ENCODE measurements at places on chromosomes 16 and 17. TPM values are rescaled to one million over a fixed set of nuclear protein-coding genes. Genes with fewer than 3 reads are reported as not detected.

GRCh38 chr17:1158879-1159278 is 20.9 kb downstream of the ABR start:
- no peak for DNase-seq

The SP6 gene
- polyA plus RNA-seq, result 2.4 TPM

DNA sequence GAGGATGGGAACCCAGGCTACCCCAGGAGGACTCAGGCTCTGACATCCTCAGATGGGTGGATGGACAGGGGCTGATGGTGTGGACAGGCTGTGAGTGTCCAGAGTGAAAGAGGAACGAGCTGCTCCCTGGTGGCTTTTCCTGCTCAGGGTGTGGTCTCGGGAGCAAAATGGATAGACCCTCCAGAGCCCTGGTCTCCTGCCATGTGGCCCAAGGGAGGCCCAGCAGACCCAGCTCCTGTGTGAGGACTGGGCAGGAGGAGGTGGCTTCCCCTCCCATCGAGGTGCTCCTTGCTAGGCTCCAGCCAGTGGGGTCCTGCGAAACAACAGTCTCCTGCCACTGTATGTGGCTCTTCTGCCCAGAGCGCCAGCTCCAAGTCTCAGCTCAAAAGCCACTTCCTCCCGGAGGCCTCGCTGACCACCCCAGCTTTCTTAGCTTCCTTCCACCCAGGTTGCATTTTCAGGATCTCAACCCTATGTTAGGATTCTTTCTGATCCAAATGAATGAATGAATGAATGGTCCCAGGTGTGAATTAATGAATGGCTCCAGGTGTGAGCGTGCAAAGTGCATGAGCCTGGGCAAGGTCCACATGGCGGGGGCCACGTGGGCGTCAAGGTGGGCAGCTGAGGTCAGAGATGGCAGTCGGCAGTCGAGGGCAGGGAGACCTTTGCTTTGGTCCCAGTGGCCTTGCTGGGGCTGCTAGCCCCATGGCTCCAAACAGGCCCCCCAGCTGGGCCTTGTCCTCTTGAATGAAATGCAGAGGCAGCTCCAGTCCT is 120.3 kb upstream of the CIBAR2 start:
- no peak for DNase-seq

- no peak for DNase-seq
Observed at GRCh38 chr16:53421248-53421647, 13.0 kb upstream of the RBL2 start.

GRCh38 chr17:74123350-74123749 is 80.1 kb upstream of the RPL38 start:
- DNase-seq, result no peak

DNA sequence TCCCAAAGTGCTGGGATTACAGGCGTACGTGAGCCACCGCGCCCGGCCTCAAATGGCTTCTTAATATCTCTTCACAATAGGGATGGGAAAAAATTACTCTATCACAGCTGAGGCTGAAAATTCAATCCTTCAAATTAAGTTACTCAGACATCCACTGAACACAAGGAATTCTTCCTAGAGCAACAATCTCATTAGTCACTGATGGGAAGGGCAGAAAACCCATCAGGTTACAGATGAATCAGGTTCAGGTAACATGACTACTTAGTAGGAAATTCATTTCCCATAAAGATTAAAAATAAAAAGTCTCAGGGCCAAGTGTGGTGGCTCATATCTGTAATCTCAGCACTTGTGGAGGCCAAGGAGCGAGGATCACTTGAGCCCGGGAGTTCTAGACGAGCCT is 42.5 kb upstream of the ABR start:
- DNase-seq, result no peak

- no peak for DNase-seq
Observed at GRCh38 chr17:74521701-74522201, 9.5 kb downstream of the CD300LB start.

The KRTAP4-3 gene
- not detected for polyA plus RNA-seq

DNA sequence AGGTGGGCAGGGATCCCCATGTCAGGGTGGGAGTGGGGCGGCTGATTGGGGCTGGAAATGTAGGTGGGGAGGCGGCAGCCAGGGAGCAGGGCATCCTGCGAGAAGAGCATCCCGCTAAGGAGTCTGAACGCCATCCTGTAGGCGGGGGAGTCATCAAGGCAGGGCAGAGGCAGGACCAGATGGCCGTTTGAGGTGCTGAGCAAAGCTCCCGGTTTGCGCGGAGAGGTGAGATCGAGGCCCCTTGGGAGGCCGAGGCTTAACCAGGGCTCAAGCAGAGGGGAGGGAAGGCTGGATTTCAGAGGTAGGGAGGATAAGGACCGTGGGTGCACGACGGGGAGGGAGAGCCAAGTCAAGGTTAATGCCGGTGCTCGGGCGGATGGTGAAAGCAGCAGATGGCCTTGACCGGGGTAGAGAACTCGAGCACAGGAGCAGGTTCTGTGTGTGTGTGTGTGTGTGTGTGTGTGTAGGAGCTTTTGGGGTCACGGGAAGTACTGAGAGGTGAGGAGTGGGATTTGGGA is 472 bp upstream of the NME2 start:
- DNase-seq, result no peak

The TBX4 gene
- polyA plus RNA-seq, result 0.31 TPM

Data from right renal cortex interstitium (tissue), 3 donors.